HT-29 (cell line): ENCODE measurements at places on chromosomes 7 and 10.

GRCh38 chr10:49310460-49310859 lies 11.5 kb downstream of the C10orf71 start:
- no peak for DNase-seq

- DNase-seq: no peak
These were observed 283.0 kb downstream of the USP6NL start for GRCh38 chr10:11328264-11329061.

DNA sequence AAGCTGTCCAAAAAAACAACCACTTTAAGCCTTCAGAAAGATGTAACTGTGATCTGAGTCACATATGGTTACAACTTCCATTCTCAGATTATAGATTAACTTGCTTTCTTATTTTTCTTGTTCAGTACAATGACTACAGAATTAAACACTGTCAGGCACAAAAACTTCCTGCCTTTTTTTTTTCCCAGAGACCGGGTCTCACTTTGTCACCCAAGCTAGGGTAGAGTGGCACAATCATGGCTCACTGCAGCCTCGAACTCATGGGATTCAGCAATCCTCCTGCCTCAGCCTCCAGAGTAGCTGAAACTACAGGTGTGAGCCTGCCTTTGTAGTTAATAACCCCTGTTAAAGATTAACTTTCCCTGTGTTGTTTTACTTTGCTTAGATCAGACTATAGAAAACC lies 163.2 kb downstream of the AVL9 start:
- no peak for DNase-seq

DNA sequence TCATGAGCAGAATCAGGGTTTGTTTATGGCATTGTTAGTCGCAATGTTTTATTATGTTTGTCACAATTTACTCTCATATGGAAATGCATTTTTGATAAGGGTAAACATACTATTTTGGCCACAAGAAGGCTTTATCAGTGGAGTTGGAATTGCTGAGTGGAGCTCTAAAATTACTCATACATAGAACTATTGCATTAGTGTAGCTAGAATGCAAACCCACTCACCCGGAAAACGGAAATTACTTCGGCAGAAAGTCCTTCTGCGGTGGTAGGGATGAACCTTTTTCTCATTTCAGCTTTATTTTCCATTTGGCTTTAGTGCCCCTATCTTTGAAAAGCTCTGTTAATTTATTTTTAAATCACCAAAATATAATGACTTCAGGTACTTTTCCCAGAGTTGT lies 42.8 kb upstream of the NPY start:
- DNase-seq: no peak
